ENCODE measurements at places on chromosomes 7 and 10.
A peak's percentile ranks its signal among the peaks of the same experiment; 100 is the strongest.

DNA sequence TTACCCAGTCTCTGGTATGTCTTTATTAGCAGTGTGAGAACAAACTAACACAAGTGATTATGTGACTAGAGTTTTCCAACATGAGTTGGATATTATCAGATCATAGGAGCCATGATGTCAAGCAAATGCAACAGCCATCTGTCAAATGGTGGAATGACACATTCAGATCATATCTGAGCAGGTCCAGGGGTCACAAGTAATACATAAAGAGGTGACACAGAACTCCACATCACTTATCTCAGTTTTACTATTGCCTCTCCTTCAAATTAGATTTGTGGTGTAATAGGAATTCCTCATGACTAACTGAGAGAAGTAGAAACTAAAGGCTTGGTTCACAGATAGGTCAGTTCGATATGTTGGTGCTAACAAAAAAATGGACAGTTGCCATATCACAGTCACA, 12.2 kb upstream of the SAMD9L start:
- no peak for DNase-seq

DNA sequence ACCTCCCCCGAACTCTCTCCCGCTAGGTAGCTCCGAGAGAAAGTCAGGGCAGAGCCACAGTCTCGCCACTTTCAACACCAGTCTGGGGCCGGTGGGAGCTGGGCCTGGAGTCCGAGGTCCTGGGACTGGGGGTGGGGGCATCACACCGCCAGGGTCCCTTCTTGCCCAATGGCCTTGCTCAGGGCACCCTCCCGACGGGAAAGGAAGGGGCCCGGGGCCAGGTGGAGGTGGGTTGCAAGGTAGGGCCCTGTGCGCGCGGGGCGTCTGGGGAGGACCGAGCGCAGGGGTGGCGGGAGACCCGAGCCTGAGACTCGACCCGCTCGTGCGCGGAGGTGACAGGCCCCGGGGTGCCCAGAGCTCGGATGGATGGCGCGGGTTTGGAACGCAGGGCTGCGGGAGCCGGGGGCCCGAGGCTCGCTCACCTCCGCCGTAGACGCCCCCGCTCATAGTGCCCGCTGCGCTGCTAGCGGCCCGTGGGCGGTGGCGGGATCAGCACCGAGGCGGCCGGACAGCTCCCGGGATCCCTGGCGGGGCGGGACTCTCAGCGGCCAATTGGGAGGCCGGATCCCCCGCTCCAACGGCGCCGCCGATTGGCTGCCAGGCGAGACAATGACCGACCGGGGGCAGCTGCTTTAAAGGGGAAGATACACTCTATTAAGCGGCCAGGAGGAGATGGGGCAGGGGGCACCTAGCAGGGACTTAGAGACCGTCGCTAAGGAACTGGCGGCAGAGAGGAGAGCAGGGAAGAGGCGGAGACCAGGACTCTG, at the start of gene ACTL6B:
TSS of gene ACTL6B (minus strand) at position 541 of the 767 bp plus-strand sequence. CDS start at position 447, 94 bp downstream.
- DNase-seq = peak; percentile 65

DNA sequence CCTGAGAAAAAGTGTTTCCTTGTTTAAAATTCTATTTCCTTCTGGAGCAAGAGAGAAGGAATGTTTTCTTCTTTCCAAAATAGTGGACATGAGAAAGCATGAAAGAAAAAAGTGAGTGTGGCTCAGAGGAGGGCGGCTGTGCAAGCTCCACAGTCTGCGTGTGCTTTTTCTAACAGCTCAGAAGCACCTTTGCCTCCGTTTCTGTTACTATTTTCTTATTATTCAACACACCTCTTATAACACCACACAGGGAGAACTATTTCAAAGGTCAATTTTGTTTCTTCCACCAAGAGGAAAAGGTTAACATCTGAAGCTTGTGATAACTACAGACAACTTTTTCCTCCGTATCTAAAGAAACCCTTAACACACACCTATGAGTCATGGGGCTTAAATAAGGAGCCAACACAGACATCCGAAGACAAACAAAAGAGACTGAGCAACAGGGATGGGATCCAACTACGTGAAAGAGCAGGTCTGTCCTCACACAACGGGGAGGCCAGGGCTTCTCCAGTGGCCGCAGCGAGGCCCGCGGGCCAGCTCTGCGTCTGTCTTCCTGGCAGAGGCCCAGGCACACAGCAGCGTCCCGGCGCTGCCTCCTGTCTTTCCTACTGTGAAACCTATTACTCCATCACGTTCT, 36.2 kb upstream of the NCAPG2 start:
- DNase-seq = no peak

- DNase-seq = no peak
Observed at GRCh38 chr7:33742999-33743587, 162.2 kb upstream of the BMPER start.

- no peak for DNase-seq
Observed at GRCh38 chr10:61899663-61899996, 1.9 kb upstream of the ARID5B start.

DNA sequence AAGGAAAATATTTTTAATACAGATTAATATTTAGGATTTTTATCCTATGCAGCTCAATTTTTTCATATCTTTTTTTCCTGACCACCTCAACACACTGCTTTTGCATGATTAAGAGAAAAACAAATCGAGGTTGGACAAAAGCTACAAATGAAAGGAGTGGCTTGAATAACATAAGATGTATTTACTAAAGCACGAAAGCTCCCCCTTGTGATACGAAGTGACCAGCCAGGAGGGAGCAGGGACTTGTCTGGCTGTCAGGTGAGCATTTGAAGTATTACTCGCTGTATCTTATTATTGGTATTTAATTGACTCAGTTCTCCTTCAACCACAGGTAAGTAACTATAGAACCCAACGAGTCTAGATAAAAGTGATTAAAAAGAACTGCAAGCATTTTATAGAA, 265.2 kb upstream of the PHF14 start:
- DNase-seq = no peak

DNA sequence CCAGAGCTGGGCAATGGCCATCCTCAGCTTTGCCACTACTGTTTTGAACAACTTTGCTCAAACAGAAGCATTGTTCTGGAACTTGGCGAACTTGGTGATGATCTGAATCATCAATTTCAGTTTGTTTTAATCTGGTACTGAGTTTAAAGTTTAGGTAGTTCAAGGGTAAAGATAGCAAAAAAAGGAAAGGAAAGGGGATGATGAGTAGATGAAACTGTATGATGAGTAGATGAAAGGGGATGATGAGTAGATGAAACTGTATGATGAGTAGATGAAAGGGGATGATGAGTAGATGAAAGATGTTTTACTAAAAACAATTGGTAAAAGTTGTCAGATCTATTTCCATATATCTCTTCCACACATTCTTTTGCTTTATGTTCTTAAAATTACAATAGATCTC, 737.0 kb downstream of the LRMDA start:
- DNase-seq = no peak

GRCh38 chr7:73833251-73833919, 2.6 kb downstream of the CLDN4 start:
- DNase-seq = no peak
